ENCODE measurements at places on chromosomes 4 and X.

DNA sequence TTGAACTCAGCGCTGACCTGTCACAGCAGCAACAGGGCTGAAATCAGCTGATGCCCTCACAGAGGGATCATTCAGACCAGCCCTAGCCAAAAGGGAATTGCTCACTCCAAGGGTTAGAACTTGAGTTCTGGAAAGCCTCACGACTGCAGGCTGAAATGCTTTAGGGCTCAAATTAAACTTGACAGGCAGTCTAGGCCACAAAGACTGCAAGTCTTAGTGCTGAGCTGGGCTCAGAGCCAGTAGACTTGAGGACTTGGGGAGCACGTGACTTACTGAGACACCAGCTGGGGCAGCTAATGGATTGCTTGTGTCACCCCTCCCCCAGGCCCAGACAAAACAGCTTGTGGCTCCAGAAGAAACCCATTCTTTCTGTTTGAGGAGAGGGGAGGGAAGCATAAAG lies 119.0 kb upstream of the SLC6A14 start:
- no peak for DNase-seq

GRCh38 chrX:97189668-97190067 lies 306.0 kb downstream of the RPA4 start:
- DNase-seq, result no peak

DNA sequence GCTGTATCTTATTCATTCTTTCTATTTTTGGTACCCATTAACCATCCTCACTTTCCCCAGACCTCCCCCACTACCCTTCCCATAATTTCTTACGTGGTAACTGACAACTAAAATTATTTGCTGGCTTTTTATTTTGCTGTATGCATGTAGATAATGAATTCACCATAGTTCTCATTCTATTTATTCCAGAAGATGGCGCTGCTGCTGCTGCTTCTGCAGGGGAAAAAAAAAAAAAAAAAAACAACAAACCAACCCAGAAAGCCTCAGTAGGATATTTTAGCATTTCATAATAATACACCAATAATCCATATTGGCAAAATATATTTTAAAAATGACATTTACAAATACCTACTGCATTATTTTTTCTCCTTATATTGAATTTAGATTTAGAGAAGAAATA lies 416.6 kb upstream of the MAGEB18 start:
- no peak for DNase-seq

- peak; percentile 82 for DNase-seq
These were observed 3.5 kb upstream of the NKX1-1 start for GRCh38 chr4:1409491-1410425.

DNA sequence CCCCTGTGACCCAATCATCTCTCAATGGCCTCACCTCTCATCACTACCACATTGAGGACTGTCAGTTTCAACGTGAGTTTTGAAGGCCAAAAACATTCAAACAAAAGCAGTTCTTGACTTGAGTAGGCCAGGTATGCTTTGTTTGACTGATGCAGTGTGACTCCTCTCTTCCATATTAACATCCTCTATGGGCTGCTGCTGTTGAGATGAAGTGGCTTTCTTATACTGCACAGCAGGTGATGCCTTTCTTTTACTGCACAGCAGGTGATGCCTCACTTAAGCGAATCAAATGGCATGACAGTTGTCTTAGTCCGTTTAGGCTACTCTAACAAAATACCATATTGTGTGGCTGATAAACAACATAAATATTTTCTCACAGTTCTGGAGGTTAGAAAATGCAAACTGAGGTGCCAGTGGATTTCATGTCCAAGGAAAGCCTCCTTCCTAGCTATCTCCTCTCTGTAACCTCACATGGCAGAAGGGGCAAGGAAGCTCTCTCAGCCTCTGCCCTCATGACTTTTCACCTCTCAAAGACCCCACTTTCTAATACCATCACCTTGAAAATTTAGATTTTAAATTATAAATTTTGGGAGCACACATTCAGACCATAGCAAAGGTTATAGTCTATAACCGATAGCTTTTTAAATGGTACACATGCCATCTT lies 2267.9 kb upstream of the AGA start:
- DNase-seq, result no peak

DNA sequence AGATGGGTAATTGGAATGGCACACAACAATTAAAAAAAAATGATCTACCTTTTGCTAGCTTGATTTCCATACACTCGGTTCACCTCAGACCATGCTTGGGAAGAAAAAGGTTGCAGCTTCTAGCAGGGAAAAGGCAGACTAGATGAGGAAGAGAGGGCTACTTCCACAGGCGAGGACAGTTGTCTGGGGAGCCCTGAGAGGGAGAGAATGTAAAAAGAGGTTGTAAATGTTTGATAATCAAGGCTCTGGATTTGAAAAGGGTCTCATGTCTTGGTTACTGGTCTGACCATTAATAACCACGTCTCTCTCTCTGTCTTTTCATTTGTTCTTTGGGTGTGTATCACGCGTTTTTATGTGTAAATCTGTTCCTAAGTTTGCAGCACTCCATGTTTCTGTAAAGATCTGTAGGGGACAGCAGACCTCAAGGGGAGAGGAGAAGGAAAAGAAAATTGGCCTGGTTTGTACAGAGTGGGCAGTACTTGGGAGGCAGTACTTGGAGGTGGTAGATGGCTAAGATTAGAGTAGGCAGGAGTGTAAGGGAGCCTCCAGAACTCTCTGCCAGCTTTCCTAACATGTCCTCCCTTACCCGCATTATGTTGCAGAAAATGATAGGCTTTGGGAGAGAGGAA lies 750 bp downstream of the ARMCX5 start:
- DNase-seq, result no peak

Data from chondrocyte (in vitro differentiated cells).